ENCODE measurements at places on chromosomes 5 and 9.
A peak's percentile ranks its signal among the peaks of the same experiment; 100 is the strongest.

DNA sequence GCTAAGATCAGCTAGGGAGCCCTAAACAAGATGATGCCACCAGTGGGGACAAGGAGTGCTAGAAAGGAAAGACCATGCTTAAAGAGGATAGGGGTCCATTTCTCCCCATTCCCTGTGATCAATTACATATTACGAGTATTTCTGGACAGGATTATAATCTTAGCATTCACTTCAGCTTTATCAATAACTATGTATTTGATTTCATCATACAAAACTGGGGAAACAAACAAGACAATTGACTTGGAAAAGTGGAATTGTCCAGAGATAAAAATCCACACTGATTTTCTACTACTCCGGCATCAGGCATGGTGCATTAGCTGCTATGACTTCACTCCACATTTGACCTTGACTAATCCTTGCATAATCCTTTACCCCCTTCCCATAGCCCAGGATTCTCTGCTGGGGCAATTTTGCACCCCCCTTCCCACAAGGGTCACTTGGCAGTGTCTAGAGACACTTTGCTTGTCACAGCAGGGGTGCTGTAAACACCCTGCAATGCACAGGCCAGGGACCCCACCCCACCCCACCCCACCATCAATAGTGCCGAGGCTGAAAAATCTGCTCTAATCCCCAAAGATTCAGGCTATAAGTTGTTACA lies 29.9 kb upstream of the UBE2QL1 start:
- no peak for ATAC-seq

DNA sequence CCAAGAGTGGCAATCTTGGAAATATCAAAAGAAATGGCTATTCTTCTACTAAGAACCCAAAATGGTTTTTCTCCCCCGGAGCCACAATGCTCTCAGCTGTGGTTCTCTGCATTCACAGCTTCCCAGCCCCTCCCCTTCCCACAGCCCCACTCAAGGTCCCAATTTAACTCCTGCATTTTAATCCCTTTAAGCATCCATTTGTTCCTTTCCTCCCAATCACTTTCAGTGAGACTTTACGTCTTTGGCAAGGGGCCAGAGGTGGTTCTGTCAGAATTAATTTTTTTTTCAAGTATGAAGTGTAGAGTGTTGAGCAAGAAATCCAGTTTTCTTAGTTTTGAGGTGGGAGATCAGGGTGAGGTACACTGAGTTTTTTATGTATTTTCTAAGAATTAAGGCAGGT lies 256.9 kb downstream of the GLIS3 start:
- ATAC-seq, result no peak

- no peak for ATAC-seq
Observed at GRCh38 chr5:369151-369868, 47.8 kb downstream of the AHRR start.

DNA sequence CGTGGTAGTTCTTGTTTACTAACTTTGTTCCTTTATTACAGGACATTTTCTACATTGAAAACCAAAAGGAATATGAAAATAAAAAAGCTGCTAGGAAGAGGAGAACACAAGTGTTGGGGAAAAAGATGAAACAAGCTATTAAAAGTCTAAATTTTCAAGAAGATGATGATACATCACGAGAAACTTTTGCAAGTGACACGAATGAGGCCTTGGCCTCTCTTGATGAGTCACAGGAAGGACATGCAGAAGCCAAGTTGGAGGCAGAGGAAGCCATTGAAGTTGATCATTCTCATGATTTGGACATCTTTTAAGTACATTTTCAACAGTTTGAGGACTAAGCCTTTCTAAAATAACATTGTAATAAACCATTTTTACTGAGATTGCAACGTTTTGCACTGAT lies 23.8 kb downstream of the PHAX start:
- ATAC-seq, result no peak

DNA sequence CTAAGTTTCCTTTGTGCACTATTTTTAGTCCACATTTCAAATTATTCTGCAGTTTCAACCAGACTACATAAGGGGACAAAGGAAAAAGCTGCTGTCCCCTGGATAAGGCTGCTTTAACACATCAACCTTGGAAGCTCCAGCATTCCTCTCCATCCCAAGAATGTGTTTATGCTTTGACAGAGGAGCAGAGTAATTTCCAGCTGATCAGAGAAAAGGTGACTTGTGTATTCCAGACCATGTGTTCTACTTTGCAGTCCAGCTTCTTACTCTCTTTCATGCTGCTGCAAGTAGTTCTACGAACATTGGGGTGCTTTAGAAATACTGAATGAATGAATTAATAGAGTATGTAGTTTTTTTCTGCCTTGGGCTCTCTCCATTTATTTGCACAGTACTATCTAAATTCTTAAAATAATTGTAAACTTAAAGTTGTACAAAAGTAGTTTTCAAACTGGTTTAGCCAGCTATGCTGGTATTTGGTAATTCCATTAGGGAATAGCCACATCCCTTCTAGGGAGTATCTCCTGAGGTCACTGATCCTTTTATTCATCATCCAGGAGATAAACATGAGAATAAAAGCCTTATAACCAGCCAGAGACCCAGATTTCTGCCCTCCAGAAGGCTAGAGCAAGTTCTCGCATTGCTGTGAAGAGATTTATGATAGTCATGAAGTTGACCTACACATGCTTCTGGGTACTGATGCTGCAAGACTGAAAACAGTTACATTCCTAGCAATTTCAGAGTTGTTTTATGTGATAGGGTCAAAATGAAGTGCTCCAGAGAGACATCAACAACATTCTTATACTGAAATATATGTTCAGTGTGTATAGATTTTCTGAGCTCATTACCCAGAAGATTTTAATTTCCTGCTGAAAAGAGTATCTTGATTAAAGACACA lies 215.2 kb downstream of the COMMD10 start:
- no peak for ATAC-seq

GRCh38 chr5:89173528-89173927 lies 290.5 kb upstream of the MEF2C start:
- no peak for ATAC-seq

DNA sequence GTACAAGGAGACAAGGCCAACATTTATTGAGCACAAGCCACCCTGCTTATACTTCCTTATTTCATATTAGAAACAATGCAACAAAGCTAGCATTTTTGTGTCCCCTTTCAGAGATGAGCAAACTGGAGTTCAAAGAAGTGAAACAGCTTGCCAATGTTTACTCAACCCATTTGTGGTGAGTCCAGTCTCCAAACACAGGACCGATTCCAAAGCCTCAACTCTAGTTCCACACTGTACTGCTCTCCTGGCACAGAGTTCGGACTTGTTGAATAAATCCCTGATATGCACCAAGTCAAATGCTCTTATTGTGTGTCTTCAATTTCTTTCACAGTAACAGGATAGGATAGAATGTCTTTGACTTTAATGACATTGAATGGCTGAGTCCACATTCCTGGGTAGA lies 604.8 kb upstream of the BRINP1 start:
- no peak for ATAC-seq

- peak; percentile 26 for ATAC-seq
Observed at GRCh38 chr5:113218200-113218599, 216.6 kb downstream of the TSSK1B start.

GRCh38 chr5:39428640-39429039 lies 3.9 kb upstream of the DAB2 start:
- ATAC-seq, result no peak

- ATAC-seq, result no peak
Observed at GRCh38 chr5:158970569-158971014, 129.1 kb downstream of the EBF1 start.

DNA sequence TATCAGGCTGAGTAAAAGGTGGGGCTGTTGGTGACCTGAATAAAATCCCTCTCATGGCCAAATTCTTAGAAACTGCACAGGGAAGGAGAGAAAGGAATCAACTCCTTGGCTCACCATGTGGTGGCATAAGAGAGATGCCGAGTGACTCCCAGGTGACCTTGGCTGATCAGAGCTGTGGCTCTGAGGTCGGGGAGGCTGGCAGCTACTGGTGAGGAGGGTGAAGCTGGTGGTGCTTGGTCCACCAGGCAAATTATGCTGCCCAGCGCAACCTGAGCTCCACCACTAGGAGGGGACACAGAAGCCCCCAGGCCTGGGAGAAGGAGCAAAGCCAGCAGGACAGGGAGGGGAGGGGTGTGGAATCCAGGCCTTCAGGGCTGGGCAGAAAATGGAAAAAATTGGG lies 111.2 kb upstream of the IL12B start:
- peak; percentile 32 for ATAC-seq

DNA sequence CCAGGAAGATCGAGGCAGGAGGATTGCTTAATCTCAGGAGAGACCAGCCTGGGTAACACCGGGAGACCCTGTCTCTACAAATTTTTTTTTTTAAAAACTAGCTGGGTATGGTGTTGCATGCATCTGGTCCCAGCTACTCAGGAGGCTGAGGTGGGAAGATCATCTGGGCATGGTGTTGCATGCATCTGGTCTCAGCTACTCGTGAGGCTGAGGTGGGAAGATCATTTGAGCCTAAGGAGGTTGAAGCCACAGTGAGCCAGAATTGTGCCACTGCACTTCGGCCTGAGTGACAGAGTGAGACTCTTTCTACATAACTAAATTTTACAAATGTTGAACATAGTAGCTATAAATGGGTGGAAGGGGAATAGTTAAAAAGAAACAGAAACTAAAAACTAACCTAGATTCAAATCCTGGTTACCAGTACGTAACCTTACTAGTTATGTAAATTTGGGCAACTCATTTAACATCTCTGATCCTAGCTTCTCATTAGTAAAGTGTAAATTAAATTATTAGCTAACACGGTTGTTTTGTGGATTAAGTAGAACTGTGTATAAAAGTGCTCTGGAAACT lies 41.7 kb downstream of the TMEM161B start:
- ATAC-seq, result no peak

DNA sequence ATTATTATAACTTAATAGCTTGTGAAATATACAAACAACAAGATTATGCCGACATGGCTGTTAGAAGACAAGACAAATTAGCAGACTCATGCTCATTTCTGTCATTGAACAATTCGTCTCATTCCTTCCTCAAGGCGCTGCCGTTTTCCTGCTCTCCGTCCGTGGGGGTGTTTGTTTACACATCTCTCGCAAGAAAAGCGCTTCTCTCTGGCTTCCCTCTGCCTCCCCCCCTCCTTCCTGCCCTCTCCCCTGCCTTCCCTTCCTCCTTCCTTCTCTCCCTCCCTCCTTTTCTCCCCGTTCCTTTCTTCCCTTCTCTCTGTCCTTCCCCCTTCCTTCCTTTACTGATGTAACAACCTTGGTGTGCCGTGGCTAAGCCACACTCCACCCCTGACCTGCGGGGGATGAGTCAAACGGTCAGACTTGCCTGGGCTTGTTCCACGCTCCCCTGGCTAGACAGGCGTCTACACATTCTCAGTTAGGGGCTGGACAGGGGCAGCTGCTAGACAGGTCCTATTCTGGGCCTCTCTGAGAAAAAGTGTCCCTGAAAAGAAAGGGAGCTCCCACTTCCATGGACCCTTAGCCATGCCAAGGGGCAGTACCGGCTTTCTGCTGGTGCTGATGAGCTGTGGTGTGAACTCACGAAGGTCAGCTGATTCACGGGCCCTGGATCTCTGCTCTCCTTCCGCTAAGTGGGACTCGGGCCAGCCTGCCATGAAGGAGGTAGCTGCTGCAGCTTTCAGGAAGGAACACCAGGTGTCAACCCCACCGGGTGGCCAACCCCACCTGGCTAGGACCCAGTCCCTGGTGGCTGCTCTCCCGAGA lies 32.0 kb upstream of the SPTLC1 start:
- peak; percentile 93 for ATAC-seq

- ATAC-seq, result no peak
Observed at GRCh38 chr5:113262674-113263073, 172.1 kb downstream of the TSSK1B start.

GRCh38 chr9:34633851-34634550 lies 3.6 kb downstream of the SIGMAR1 start:
- ATAC-seq, result peak; percentile 5

DNA sequence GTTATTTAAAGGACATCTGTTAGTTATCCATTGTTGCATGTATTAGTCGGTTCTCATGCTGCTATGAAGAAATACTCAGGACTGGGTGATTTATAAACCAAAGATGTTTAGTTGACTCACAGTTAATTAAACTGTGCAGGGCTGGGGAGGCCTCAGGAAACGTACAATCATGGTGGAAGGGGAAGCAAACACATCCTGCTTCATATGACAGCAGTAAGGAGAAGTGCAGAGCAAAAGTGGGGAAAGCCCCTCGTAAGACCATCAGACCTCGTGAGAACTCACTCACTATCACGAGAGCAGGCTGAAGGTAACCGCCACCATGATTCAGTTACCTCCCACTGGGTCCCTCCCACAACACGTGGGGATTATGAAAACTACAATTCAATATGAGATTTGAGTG lies 2064.1 kb downstream of the MAT2B start:
- no peak for ATAC-seq

DNA sequence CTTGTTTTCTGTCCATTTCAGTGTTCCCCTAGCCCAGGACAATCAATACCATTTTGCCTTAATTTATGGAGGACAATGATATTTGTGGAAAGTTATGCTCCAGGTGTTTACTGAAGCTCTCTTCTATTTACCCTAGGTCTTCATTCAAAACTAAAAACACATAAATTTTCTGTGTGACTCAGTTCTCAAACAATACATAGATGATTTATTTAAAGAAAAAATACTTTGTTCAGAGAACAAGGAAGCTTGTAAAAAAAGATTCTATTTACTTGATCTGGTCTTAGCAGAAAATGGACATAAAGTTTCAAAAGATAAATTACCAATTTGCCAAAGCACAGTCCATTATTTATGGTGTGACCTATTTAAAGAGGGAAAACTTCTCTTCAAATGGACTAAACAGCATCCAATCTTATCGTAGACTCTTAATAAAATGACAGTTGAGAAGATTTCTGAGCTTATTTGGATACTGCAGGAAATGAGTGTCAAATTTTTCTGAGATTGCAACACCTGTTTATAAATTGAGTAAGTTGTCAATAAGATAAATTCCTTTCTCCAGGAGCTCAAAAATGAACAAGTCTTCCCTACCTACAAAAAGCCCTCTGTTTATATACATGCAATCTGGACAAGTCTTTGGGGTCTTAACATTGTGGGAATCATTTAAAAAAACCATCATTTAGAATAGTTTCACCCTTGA lies 627.2 kb downstream of the PSAT1 start:
- no peak for ATAC-seq

GRCh38 chr5:98205691-98206461 lies 567.6 kb upstream of the RGMB start:
- no peak for ATAC-seq

DNA sequence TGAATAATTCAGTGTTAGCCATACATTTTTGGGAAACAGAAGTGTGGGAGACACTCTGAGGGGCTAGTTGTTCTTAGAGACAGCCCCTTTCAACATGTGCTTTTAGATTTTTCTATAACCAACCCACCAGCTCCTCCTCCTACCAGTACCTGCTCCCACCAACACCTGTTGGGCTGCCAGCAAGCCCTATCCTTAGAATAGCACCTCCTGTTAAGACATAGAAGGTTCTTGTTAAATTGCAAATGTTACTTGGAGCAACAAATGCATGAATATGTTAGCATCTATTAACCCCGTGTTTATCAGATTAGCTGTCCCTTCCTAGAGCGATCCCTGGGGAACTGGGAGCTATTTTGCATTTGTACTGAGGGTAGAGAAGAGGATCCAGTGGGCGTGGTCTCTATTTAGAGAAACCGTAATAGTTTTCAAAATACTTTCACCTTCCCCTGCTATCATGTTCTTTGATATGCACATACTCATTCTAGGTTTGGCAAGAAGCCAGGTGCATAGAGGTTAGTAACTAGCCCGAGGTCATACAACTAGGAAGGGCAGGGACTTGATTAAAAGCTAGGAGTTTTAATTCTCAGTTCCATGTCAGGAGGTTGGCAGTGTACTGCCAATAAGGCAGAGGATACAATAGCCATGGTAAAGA lies 334.4 kb downstream of the KCTD16 start:
- peak; percentile 39 for ATAC-seq

Data from motor neuron (in vitro differentiated cells).